ENCODE measurements at places on chromosomes 4 and X.

- DNase-seq, result no peak
Observed at GRCh38 chrX:38052096-38052495, 45.7 kb downstream of the SYTL5 start.

DNA sequence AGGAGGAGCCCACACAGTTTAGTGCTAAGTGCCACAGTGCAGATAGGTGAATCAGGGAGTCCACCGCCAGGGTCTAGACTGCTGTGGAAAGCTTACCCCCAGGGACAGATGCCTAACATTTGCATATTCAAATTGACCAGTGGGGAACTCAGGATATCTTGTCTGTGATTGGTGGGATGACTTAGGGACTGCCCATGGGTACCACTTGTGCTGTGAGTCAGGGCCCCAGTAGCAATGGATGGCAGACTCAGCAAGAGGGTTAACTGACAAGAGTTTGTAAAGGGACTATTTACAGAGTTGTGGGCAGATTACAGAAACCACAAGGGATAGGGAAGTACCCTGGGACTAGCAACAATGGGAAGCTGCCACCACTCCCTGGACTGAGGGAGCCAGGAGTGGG, 282.1 kb downstream of the BCOR start:
- no peak for DNase-seq

DNA sequence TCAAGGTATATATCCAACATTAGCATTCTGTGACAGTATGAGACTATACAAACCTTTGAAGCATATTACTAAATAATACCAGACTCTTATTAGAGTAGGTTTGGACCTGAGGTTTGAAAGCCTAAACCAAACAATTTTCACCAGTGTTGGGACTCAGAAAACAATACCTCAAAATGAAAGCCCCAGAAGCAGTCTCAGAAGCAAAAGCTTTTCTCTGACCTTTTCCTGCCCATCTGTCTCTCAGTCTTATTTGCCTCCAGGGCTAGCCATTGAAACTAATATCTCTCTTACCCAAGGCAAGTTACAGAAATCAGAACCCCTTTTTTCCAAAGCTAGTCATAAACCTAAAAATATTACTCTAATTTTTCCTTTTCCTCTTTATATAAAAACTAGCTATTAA, 163.3 kb downstream of the PTCHD1 start:
- no peak for DNase-seq

DNA sequence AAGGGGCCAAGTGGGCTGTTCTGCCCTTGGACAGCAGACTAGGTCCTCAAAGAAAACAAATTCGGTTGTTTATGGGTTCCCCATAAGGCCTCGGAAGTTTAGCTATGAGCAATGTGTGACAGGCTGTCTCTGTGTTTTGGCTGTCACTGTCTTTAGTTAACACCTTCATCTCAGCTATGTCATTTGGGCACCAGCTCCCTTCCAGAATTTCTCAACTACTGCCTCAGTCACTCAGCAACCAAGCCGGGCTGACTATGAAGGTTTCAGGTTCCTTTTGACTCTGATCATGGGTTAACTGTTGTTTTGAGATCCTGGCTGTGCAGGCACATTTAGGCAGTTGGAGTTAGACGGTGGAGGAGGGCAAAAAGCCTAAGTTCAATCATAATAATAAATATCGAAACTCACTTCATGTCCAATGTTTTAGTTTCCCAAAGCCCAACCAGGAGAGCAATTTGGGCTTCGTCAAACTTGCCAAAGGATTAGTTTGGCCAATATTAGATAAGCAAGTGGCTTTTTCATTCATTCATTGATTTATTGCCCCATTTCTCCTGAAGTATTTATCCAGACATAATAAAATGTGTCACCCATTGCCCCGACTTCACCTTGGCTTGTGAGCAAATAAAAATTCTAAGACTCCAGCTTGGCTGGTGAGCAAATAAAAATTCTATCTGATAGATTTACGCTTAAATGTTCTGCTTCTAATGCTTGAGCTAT, 9.1 kb upstream of the PAGE1 start:
- no peak for DNase-seq

GRCh38 chrX:153361781-153362397, 27.9 kb downstream of the ZNF275 start:
- DNase-seq, result no peak

- no peak for DNase-seq
Observed at GRCh38 chr4:52750819-52751486, at the start of gene ERVMER34-1. TSS of gene ERVMER34-1 (minus strand) at chr4:52751425. CDS start at chr4:52745520, 5,905 bp downstream.

- no peak for DNase-seq
Observed at GRCh38 chr4:46648088-46648744, 258.3 kb upstream of the GABRA2 start.

DNA sequence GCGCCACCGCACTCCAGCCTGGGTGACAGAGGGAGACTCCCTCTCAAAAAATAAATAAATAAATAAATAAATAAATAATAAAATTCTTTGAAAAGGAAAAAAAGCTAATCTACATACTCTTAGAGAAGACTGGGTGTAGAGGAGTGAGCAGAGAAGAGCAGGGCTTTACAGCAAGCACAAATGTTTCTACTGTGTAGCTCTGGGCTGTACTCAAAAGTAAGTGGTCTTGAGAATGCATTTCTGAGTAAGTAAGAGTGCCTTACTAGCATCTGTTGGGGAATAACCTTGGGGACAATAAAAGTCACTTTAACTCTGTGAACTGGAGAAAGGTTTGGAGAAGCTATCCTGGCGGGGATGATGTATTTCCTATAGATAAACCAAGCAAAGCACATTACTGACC, 185.8 kb downstream of the WDFY3 start:
- DNase-seq, result no peak

- DNase-seq, result no peak
Observed at GRCh38 chrX:148771440-148771839, 271.0 kb downstream of the AFF2 start.

GRCh38 chr4:7591409-7592053, 156.8 kb upstream of the PSAPL1 start:
- DNase-seq, result no peak

GRCh38 chrX:18895189-18895951, 88.5 kb downstream of the PHKA2 start:
- no peak for DNase-seq

DNA sequence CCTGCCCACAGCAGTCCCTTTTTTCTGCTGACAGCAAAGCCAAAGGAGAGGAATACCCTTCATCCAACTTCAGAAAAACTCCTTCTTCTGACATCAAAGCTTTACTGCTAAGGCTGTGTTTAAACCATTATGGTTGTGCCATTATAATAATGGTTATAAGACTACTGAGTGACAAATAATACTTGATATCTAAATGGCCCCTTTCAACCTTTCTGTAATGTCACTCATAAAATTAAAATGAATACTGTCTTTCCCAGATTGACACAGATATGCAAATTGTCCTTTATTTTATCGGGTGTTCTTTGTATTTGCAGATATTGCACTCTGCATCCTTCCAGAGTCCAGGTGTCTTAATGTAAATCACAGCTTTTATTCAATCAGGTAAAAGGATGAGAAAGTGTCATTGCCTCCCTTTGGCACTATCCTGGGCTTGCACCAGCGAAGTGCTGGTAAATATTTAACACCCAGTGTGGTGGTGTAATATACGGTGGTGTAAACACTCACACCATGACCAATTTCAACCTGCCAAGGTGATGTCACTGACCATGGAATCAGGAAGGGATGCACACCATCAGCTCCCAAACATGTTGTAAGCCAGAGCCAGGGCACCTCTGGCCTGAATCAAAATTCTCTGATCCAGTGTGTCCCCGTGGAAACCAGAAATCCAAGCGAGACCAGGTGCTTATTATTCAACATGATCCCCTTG, 139.4 kb upstream of the TENM3 start:
- DNase-seq, result no peak

DNA sequence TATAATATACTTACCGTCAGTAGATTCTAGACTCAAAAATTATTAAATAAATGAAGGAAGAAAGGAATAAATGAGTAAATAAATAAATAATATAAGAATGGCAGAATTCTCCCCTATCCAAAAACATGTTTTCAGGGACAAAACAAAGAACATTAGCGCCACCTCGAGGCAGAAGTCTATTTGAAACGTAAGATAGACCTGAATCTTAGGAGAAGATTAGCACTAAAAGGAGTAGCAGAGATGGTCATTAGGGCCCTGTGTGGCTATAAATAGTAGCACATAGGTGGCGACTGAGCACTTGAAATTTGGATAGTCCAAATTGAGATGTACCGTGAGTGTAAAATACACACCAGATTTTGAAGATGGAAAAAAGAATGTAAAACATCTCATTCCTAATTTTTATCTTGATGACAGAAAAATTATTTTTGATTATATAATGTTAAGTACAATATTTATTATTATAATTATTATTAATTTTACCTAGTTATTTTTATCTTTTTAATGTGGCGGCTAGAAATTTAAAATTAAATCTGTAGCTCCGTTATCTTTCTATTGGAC, 24.3 kb upstream of the SRD5A3 start:
- DNase-seq, result peak; percentile 58

- DNase-seq, result no peak
Observed at GRCh38 chr4:41120297-41121217, 93.8 kb downstream of the APBB2 start.

- no peak for DNase-seq
Observed at GRCh38 chrX:6291444-6291843, 62.8 kb upstream of the NLGN4X start.

DNA sequence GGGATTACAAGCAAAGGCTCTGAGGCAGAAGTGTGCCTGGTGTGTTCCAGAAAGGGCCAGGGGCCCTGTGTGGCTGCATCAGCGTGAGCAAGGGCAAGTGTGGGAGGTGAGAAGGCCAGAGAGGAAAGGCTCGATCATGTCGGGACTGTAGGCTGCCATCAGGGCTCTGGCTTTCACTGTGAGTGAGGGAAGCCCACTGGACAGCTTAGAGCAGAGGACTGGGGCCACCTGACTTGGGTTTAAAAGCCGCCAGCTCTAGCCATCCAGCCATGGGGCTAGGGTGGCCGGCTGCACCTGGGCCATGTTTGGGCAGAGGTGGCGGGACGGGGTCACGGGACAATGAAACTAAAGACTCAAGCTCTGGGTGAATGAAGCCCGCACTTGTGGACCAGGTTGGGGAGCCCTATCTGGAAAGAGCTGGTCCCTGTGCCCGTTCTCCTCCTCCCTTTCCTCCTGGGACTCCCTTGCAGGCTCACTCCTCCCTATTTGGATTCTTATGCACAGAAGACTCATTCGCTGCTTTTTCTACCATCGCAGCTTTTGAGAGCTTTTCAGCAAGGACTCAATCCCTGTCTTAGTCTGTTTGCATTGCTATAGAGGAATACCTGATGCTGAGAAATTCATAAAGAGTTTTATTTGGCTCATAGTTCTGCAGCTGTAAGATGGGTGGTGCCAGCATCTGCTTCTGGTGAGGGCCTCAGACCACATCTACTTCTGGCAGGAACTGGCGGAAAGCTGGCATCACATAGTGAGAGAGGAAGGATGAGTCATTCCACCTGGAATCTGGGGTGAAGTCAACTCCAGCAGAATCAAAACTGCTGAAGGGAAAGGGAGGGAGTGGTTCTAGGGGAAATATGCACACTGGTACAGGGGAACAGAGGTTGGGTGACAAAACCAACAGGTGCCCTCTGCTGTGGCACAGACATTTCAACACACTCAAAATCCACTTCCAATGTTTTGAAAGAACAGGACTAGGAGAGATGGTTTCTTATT, 15.3 kb downstream of the CTAG1B start:
- no peak for DNase-seq

DNA sequence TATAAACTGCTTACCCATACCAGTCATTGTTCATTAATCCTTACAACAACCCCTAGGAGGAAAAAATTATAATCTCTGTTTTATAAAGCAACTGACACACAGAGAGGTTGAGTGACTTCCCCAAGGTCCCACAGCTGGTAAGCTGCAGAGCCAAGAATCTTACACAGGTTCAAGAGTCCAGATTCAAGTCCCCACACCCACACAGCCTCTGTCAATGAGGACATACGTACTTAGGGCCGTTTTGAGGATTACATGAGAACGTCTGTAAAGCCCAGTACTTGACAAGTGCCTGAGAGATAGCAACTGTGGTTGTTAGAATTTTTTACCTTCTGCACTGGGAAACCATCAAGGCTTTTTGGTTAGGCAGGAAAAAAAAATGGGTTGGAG, 556 bp upstream of the SLC25A43 start:
- DNase-seq, result no peak

DNA sequence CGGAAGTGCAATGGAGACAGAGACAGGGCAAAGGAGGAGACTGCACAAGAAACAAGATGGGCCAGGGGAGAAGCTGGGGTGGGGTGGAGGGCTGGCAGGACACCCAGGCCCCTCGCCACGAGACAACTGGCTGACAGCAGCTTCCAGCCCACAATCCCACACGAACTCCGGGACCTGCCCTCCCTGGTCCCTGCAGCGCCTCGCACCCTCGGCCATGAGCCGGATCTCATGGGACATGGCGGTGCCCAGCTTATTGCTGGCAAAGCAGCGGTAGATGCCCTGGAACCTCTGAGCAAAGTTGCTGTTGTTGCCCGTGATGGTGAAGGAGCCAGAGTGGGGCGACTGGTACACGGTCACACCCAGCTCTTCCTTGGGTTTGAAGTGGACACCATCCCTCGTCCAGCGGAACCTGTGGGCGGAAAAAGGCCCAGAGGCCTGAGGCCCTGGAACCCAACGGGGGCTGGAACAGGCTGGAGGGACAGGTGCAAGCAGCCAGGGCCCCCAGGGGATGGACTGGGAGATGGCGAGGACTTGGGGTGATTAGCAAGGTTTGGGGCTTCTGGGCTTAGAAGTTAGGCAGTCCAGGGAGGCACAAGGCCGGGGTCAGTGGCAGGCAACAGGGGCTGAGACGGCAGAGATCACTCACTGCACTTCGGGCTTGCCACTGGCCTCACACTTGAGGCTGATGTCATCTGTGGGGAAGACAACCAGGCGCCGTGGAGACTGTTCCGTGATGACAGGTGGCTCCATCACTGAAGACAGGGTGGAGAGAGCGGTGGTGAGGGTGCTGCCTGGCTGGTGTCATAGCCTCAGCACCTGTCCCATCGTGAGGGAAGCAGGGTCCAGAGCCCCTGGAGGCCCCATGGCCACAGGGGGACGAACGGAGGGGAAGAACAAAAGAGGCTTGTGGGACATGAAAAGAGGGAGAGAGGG, 13.8 kb downstream of the L1CAM start:
- no peak for DNase-seq

DNA sequence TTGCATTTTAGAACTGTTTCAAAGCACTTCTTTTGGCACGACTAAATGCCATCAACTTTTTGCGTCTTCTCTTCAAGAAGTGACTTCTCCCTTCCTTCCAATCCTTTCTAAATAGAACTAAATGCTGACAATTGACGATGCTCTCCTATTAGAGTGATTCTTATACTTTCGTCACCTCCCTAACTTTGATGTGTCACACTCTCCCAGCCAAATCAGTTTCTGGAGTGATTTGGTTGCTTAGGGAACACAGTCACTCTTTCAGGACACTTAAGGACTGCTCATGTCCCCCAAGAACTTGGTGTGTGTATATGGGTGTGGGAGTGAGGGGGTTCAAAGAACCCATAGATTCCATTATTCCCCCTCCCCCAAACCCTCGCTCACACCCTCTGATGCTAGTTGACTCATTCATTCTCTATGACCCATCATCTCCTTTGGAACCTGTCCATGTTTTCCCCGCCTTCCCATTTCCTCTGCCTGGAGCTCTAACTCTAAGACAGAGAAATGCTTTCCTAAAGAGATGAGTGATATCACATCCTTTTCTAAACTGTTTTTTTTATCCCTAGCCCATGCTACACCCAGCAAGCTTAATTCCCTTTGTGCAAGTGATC, 26.8 kb upstream of the AREG start:
- DNase-seq, result no peak
